ENCODE measurements at places on chromosomes 11 and 22. TPM values are rescaled to one million over a fixed set of nuclear protein-coding genes. Genes with fewer than 3 reads are reported as not detected.

LRRC55 gene
- not detected for total RNA-seq

IRAG1 gene
- total RNA-seq = 0.37 TPM

ASCL2 gene
- total RNA-seq = not detected

ARVCF gene
- 2.6 TPM for total RNA-seq

C11orf21 gene
- total RNA-seq = not detected

TMEM121B gene
- 0.20 TPM for total RNA-seq

SPDYC gene
- total RNA-seq = not detected

KRTAP5-2 gene
- total RNA-seq = not detected

MS4A14 gene
- not detected for total RNA-seq

RASL10A gene
- not detected for total RNA-seq

A4GALT gene
- 41.2 TPM for total RNA-seq

TEX54 gene
- total RNA-seq = not detected

SLC22A8 gene
- not detected for total RNA-seq

C11orf86 gene
- not detected for total RNA-seq

PRSS23 gene
- total RNA-seq = 57.0 TPM

SH3BP1 gene
- 7.0 TPM for total RNA-seq

WNT7B gene
- not detected for total RNA-seq

ART1 gene
- not detected for total RNA-seq

SYT7 gene
- 7.4 TPM for total RNA-seq

GVQW3 gene
- total RNA-seq = 2.9 TPM

GGTLC2 gene
- not detected for total RNA-seq

FERMT3 gene
- 7.8 TPM for total RNA-seq

MRGPRX3 gene
- total RNA-seq = not detected

GAL3ST1 gene
- total RNA-seq = not detected

HBE1 gene
- total RNA-seq = not detected

SMPD1 gene
- total RNA-seq = 28.3 TPM

BRSK2 gene
- total RNA-seq = not detected

SLC22A12 gene
- not detected for total RNA-seq

CCDC73 gene
- not detected for total RNA-seq

FOXRED1 gene
- 12.1 TPM for total RNA-seq

APOL4 gene
- 1.8 TPM for total RNA-seq

MMP3 gene
- 64.3 TPM for total RNA-seq

ANO3 gene
- 2.6 TPM for total RNA-seq

YPEL1 gene
- total RNA-seq = 0.37 TPM

HBG2 gene
- not detected for total RNA-seq

CATSPER1 gene
- not detected for total RNA-seq

TRIM48 gene
- total RNA-seq = not detected

OR52B6 gene
- not detected for total RNA-seq

DNAJB7 gene
- not detected for total RNA-seq
